ENCODE measurements at places on chromosomes 4 and X. TPM values are rescaled to one million over a fixed set of nuclear protein-coding genes. Genes with fewer than 3 reads are reported as not detected.

The SRPK3 gene
- total RNA-seq: 0.62 TPM

The PAK3 gene
- 10.7 TPM for total RNA-seq

The ZNF718 gene
- total RNA-seq: 17.8 TPM

The TLR2 gene
- total RNA-seq: 12.0 TPM

The PABPC5 gene
- total RNA-seq: 5.9 TPM

The F9 gene
- 0.06 TPM for total RNA-seq

Data from testis (tissue), 5 donors.